ENCODE measurements at places on chromosomes 13 and 19.

DNA sequence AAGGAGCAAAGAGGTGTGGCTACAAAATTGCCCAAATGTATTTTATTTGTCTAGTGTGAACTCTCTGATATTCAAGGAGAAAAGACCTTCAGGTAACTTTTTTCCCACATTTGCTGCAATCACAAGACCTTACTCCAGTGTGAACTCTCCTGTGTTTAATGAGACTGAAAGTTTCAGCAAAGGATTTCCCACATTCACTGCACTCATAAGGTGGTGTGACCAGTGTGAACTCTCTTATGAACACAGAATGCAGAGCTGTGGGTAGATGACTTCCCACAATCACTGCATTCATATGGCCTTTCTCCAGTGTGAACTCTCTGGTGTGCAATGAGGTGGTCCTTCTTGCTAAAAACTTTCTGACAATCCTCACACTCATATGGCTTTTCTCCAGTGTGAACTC is 16.4 kb downstream of the ZNF814 start:
- no peak for DNase-seq

DNA sequence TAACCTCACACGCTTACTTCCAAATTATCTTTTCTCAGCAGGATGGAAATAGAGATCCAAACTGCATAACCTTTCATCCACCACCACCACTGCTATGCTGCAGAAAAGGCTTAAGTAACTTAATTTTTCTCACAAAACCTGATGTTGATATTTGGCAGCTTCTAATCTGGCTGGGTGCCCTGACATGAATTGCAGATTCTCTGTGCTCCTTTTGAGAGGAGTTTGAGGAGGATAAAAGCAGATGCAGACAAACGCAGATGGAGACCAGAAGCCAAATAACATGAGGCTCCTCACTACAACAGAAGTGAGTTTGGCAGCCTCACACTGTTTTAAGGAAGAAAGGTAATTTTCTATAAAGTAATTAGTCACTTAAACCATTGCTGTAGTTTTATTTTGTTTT is 646.2 kb upstream of the ATXN8OS start:
- no peak for DNase-seq

DNA sequence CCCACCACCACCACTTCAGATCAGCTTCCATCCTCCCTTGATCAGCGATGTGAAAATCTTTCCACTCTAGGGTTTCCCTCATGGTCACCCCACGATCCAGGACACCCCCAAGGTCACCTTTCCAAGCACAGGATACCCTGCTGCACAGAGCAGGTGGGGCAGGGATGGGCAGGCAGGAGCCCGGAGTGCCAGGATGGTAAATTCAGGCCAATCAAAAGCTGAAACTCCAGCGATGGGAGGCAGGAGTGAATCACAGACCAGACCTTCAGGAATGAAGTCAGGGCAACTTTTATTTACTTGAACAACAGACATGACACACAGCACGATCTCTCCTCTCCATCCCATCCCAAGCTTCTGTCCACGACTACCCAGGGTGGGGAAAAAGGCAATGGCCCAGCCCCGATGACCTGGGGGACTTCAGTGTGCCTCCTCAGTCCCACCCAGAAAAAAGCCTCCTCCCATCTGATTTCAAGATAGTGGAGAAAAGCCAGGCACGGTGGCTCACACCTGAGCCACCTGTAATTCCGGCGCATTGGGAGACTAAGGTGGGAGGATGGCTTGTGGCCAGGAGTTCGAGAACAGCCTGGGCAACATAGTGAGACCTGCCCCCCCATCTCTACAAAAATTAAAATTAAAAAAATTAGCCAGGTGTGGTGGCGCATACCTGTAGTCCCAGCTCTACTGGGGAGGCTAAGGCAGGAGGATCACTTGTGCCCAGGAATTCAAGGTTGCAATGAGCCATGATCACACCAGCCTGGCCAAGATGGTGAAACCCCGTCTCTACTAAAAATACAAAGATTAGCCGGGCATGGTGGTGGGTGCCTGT is 39.2 kb downstream of the ZSWIM4 start:
- peak; percentile 81 for DNase-seq

DNA sequence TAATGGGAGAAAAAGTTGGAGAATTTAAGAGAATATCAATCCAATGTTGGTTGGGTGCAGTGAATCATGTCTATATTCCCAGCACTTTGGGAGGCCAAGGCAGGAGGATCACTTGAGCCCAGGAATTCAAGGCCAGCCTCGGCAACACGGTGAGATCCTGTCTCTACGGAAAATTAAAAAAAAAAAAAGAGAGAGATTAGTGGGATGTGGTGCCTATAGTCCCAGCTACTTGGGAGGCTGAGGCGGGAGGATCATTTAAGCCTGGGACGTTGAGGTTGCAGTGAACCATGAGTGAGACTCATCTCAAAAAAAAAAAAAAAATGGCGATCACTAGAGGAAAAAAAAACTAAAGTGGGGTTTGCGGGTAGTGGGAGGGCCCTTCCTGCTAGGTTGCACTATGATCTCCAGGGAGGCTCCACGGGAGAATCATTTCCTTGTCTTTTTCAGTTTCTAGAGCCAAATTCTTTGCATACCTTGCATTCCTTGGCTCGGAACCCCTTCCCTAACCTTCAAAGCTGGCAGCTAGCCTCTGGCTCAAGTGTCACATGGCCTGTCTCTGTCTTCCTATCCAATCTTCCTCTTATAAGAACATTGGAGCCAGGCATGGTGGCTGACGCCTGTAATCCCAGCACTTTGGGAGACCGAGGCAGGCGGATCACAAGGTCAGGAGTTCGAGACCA is 5.8 kb upstream of the ERCC2 start:
- peak; percentile 92 for DNase-seq

DNA sequence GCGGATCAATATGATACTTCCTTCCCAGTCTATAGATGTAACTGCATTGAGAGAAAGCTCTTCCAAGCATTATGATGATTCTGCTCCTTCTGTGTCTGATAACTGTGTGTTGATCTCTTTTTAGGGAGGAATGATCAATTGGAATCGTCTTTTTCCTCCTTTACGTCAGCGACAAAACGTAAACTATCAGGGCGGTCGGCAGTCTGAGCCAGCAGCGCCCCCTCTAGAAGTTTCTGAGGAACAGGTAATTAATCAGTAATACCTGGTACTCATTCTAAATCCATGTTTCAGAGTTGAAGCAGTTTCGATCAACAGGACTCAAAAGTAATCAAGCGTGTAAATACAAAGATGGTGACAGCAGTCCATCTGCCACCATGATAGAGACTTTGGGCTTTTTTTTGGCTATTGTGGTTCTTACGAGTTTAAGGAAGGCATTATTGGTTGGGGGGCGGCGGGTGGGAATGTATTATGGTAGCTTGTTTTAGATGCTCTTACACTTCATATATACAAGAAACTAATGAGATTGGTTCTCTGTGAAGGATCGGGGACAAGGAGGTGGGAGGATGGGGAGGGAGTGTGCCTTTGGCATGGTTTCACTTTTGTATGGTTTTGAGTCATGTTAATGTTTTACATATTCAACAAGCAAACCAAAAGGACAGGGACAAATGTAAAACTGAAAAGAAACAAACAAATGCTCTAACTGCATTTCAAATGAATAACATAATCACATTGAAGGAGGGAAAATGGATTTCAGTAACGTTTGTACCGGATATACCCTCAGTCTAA is 60.7 kb upstream of the GPR183 start:
- DNase-seq = no peak

DNA sequence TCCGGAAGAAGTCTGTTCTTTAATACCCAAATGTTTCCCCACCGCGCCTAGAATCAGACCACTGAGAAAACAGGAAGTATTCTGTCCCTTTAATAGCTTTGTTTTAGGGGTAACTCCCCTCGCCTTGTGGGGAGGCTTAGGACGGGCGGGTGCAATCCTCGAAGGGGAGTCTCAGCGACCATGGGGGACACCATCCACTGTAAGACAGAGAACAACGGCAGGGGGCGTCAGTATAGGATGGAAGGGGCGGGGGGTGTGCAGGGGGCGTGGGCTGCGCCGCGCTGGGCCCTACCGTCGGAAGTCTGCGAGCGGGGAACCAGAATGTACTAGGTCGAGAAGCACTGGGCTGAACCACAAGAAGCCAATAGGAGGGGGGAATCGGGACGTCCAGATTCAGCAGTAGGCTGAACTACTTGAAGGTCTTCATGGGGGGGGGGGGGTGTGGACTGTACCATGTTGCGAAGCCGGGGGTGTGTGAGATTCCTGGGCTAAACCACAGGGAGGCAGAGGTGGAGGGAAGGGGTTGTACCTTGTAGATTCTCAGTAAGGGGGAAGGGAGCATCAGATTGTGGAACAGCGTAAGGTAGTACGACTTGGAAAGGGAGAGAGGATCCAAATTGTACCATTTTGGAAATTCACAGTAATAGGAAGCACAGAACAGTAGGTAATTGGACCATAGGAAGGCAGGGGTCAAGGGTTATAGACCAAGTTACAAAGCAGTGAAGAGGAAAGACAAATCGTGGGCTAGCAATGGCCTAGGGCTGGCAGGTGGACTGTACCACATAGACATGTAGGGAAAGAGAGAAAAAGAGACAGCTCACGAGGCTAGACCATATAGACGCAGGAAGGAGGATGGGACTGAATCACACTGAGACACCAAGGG is 1.0 kb upstream of the DBP start:
- peak; percentile 81 for DNase-seq

DNA sequence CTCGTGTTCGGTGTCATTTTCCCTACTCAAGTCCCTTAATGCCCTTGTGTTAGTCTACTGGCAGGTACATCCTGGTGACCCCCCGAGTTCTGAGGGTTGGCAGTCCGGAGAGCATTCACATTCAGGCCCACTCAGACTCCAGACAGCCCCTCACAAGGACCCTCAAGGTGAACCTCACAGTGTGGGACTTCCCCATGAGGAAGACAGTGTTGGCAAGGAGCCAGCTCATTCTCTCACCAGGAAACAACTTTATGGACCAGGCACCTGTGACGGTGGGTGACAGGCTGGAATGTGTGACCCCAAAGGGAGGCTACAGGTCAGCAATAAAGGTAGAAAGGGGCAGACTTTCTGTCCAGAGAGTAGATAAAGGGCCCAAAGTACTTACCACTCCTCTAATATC is 24.5 kb downstream of the RDH8 start:
- DNase-seq = no peak

DNA sequence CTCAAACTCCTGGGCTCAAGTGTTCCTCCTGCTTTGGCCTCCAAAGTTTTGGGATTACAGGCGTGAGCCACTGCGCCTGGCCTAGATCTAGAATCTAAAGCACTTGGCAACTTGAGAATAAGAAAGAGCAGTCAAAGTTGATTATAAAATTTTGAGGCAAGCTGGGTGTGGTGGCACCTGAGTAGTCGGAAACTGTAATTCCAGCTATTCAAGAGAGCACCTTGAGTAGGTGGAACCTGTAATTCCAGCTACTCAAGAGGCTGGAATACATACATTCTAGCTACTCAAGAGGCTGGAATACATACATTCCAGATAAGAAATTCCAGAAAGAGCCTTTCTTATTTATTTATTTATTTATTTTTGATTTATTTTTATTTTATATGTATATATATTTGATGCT is 8.3 kb upstream of the NAA16 start:
- no peak for DNase-seq

DNA sequence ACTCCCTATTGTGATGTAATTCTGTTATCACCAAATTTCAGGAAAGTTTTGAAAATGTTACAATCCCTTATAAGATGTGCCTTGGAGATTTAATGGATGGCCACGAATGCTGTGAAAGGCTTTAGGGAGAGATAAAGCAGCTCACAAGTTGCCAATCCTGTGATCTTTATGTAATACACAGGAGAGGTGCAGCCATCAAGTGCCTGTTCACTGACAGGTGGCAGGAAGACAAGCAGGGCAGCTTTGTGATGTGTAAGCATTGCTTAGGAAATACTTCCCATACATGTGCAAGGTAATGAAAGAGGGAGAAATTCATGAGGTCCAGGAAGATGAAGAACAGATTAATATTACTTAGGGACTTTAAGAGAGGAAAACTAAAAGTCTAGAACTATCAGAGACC is 628.8 kb downstream of the SLITRK6 start:
- DNase-seq = no peak

DNA sequence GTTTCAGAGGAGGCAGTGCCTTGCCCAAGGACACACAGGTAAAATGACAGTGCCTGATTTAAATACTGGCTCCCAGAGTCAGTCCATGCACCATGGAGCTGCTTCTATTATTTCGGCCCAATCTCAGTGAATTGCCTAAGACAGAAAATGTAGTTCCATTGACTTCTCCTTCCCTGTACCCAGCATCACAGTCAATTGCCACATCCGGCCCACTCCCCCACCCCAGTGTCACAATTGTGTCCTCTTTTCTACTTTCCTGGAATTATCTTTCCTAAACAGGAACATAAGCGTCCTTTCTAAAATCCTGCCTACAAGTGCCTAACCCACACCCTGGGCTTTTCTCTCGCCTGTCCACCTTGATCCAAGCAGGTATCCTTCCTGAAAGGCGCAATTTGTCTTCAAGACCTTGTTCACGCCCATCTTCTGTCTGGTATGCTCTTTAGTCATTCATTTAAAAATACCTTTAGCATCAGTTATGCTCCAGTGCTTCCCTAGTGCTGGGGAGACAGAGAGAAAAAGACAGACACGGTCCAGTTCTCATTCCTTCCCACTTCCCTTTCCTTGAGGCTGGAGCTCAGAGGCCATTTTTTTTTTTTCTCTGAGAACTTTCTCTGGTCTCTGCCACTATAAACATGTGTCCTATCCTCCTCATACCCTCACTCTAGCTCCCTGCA is 411.4 kb downstream of the LIG4 start:
- no peak for DNase-seq

DNA sequence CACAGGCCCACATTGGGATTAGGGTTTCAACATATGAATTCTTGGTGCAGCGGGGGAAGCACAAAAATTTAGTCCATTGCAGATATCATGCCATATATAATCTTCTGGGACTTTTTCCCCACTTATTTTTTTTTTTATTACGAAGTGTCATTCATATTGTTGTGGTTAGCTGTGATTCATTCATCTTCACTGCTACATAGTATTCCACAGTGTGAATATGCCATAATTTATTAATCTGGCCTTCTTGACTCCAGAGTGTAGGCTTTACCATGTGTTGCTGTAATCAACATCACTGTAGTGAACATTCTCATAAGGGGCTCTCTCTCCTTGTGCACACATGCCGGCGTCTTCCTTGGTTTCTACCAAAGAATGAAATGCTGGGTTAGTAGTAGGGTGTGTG is 53.4 kb upstream of the RGCC start:
- DNase-seq = no peak

DNA sequence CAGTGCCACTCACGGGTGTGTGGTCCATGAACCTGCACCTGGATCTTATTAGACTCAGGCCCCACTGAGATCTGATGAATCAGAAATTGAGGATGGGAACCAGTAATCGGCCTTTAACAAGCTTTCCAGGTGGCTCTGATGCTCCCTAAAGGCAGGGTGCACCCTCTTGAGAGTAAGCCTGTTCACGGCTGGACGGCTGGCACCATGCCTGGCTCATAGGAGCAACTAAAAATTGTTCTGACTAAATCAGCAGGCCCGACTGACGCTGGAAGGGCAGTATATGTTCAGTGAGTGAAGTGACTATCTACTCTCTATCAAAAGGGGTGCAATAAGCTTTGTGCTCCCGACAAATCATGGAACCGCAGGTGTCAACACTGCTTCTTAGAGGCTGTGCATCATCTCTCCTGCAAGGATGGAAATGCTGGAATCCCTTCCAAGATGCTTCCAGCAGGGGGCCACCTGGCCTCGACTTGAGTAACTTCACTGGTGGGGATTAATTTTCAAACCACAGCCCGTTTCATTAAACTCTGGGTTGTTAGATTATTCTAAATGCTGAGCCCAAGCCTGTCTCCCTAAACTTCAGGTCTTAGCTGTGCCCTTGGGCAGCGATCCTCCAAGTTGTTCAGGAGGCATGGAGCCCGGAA is 28.4 kb downstream of the TMTC4 start:
- no peak for DNase-seq
